ENCODE measurements at places on chromosomes 1 and 21. TPM values are rescaled to one million over a fixed set of nuclear protein-coding genes. Genes with fewer than 3 reads are reported as not detected.

The PLA2G2C gene
- not detected for total RNA-seq

The AMY1C gene
- not detected for total RNA-seq

The EFCAB14 gene
- 35.7 TPM for total RNA-seq

The TAL1 gene
- total RNA-seq, result 0.08 TPM

The C21orf91 gene
- 13.1 TPM for total RNA-seq

The DENND1B gene
- 19.5 TPM for total RNA-seq

The DHDDS gene
- 55.7 TPM for total RNA-seq

The MIXL1 gene
- total RNA-seq, result not detected

The C1orf141 gene
- total RNA-seq, result 0.65 TPM

DNA sequence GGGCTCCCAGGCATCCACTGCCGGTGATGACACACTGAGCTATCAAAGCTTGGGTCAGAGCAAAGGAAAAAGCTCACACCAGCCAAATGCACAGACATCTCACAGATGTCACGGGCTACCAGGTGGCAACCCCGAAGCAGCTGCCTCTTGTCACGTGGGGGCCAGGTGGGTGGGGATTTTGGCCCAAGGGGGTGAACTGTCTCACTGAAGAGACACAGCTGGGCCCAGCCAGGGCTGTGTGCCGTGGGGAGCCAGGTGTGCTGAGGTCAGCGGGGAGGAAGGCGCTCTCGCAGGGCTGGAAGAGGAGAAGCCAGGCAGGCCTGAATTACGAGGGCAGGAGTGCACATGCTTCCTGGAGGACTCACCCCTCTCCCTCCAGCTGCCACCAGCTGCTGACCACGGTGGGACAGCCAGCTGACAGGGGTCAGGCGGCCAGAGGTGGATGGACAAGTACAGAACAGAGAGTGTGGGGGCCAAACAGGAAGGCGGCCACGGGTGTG is 32.4 kb downstream of the KCNN3 start:
- DNase-seq, result no peak

DNA sequence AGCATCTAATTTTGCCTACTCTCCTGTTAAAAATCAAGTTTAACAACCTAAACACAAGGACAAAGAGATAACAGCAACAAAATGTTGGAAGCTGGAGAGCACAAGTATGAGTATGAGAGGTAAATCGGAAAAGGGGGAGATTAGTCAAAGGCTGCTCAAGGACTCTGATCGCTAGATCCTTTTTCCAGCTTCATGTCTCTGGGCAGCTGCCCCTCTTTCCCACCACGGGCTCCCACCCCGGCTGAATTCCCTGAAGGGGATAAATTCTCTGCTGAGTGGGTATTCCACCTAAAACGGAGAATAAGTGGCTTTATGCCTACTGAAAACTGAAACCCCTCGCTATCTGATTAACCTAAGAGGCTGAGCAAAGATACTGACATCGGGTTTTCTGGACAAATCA is 696 bp upstream of the CTBS start:
- DNase-seq, result no peak

GRCh38 chr1:1889847-1890505 is 911 bp downstream of the GNB1 start:
- no peak for DNase-seq

- DNase-seq, result no peak
Measured at GRCh38 chr1:62917805-62918204, 133.9 kb downstream of the ATG4C start.

GRCh38 chr1:241717975-241718374 is 65.9 kb downstream of the WDR64 start:
- DNase-seq, result no peak

DNA sequence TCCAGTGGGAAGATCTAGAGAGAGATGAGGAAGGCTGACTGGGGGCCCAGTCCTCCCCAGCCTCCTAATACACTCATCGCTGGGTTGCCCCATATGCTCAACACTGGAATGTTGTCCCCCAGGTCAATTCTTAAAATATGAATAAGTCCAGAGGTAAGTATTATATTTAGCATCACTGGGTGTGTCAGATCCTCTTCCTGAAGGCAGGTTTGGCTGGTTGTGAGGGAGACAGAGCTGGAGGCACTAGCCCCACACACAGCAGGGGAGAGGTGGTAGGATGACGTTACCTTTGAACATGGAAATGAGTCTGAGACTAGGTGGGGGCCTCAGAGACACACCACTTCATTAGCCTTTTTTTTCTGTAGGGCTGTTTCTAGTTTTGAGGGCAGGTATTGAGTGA is 42.6 kb downstream of the SLC44A3 start:
- no peak for DNase-seq

DNA sequence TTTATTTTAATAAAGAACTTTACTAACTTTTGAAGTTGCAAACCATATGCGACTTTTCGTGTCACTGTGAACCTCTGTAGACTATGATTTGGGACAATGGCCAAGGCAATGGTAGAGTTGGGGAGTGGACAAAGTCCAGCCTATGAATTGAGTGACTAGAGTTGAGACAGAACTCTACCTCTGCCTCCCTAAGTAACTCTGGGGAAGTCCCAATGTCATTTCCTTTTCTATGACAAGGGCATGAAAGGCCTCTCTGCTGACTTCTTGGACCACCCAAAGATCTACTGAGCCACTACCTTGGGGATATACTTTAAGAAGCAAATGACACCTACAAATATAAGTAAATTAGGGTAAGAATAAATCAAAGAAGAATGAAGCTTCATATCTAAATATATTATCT is 19.3 kb downstream of the BEND5 start:
- no peak for DNase-seq

DNA sequence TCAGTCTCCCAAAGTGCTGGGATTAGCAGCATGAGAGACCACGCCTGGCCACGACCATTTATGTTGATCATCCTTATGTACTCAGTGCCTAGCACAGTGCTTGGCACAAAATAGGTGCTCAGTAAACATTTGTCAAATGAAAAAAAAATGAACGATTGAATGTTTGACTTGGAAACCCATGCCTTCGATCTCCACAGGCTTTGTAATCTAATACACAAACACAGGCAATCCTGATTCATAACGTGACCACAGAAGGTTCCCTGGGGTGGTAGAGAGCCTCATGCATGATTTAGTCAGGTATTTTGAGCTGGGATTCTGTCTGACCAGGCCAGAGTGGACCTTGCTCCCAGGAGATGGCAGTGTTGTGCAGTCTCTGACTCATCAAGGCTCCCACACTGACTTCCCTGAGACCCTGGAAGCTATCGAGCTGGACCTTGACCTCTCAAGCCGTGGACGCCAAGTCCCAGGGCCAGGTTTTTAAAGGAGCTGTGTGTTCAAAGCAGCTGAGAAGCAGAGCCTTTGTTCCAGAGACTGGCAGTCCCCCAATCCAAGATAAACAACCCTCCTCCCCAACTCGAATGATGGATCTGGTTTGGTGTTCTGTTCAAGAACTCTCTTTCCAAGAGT is 81.1 kb downstream of the PGM1 start:
- peak; percentile 99 for DNase-seq

DNA sequence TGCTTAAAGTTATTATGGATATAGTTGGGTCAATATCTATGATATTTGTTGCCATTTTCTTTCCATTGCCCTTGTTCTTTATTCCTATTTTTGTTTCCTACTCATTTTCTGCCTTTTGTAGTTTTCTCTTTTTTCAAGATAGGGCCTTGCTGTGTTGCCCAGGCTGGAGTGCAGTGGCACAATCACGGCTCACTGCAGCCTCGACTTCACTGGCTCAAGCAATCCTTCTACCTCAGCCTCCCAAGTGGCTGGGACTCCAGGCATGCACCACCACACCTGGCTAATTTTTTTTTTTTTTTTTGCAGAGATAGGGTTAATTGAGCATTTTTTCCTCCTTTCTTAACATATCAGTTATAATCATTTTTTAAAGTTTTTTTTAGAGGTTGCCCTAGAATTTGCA is 92.7 kb downstream of the TOMM20 start:
- no peak for DNase-seq

- DNase-seq, result no peak
Measured at GRCh38 chr21:42294273-42294880, 20.8 kb downstream of the TFF3 start.
